Activated T-helper 1 cell treated with anti-CD3 and anti-CD28 coated beads, Interleukin-2, amount 50 U/mL, for 16 hours (primary cell): ENCODE measurements at places on chromosomes 7 and 10.

GRCh38 chr10:75994357-75995040 lies 563.1 kb downstream of the LRMDA start:
- no peak for DNase-seq

DNA sequence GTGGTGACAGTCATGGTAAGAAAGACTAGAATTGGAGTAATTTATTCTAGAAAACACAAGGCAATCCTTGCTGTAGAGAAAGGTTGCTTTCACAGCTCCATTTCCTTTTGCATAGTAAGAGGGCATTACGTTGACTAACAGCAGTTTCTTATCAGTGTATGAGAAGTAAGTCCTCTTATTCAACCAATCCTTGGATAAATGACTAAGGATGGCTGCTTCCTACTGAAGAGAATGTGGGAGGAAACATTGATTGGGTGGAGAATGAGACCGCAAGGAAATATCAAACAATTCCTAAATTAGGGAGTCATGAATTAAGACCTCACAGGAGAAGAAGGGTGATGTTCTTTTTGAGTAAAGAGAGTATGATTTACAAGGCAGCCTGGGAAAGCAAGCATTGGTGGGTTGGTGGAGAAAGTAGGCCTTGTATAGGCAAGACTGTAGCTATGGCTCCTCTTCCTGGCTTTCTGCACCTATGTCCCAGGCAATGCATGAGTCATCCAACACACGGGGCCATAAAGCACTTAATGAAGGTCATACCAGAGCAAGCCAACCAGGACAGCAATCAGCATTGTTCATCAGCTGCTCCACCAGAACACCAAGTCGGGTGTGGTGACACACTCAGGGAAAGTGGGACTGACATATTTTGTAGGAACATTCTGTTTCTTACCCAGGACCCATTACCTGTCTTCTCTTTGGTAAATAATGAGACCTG lies 5.6 kb downstream of the MGAM start:
- DNase-seq = no peak

DNA sequence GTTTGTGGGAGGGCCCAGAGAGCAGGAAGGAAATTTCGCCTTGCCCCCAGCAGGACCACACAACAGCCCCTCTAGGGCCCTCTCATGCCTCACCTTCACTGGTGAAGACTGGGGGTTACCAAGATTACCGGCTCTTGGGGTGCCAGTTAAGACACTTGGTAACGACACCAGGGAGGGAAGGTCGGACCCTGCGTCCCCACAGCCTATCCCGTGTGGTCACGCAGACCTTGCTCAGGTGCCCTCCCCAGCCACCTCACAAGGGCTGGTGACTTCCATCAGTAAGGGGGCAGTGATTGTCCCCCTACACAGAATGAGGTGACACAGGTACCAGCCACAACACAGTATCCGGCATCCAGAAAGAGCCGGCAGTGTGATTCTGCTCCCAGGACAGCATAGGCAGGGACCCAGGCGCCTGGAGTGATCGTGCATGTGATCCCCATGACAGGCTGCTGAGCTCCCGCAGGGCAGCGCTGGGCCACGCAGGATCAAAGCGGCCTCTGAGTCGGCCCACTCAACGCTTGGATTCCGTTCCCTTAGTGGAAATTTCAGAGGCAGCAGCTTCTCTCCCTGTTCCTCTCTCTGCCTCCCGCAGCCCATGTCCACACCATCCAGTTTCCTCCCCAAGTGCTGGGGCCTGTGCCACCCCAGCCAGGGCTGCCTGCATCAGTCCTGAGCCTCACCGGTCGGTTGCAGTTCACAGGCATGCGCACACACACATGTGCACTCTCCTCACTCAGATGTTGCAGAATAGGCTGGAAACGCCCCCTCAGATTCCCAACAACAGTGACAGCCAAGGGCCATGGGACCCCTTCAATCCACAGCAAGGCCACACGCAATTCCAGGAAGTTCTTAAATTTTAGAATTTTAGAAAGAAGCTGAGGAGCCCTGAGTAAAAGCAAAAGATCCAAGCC lies 35.8 kb downstream of the CAMK2B start:
- DNase-seq = no peak

DNA sequence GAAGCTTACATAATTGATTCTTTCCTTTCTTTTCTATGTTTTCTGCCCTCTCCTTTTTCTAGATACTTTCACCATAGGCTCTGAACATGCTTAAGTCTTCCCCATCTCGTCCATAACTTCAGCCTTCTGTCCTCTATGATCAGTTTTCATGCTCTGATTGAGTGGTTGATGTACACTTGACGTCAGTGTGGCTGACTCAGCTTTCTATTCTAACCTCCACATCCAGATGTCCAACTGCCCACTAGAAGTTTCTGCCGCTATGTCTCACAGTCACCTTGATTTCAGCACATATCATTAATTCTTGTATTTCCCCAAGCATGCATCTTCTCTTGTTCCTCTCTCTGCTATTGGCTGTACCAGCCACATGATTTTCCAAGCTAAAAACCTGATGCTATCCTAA lies 15.0 kb downstream of the CDK14 start:
- no peak for DNase-seq

DNA sequence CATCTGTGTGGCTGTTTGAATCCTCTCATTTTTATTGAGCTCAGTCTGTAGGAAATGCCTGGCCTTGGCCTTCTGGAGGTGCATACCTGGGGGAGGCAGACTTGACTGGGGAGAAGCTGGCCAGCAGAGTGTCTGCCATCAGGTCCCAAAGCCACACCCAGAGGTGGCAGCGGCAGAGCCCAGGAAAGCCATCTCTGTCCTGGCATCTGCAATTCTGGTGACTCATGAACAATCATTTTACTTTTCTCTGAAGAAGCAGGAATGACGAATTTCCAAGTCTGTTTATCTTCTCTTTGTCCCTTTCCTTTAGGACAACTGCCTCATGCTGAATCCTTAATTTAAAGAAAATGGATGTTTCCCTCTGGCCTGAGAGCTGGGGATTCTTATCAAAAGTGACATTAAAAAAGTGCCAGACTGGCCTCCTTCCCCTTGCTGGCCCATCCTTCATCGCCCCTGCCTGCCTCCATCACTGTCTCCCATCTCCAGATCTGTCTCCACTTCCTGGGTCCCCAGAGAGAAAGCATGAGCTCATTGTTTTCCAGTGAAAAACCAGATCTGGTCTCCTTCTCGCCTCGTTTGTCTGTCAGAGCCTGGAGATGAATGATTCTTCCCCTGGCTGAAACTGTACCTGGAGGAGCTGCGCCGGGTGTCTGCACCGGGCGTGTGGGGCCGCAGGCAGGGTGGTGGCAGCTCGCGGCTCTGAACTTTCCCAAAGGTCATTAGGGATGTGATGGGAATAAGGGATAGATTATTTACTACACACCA lies 124.5 kb downstream of the TMEM178B start:
- DNase-seq = no peak

DNA sequence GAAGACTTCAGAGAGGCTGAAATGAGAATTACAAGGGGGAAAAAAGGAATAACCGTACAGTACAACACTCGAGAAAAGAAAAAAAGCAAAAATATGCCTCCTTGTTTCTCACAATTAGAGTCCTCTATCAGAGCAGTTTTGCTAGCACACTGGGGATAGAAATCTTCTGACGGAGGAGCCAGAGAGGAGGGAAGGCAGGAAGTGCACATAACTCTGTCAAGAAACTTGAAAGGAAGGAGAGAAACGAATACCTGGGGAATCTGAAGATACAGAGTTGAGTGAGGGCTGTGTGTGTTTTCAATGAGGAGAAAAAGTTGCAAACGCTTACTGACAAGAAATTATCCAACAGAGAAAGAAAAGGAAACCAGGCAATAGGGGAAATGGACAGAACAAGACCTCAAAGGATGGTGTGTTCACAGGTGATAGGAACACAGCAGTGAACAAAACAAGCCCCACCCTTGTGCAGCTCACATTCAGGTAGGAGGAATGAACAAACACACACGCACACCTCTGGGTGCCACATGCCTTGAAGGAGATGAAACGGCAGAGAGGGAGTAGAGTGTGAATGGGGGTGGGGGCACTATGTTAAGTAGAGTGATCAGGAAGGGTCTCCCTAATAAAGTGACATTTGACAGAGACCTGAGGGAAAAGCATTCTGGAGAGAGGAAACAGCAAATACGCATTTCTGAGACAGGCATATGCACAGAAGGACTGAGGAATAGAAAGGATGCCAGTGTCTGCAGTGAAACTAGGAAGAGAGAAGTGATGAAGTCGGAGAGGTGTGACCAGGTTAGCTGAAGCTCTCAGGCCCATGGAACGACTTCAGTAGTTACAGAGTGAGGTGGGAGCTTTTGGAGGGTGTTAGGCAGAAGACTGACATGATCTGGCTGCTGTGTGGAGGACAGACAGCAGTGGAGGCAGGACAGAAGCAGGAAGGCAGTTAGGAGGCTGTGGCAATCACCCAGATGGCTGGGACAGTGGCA lies 46.7 kb upstream of the SPOCK2 start:
- DNase-seq = no peak

GRCh38 chr10:64096941-64097340 lies 575.7 kb downstream of the REEP3 start:
- no peak for DNase-seq

DNA sequence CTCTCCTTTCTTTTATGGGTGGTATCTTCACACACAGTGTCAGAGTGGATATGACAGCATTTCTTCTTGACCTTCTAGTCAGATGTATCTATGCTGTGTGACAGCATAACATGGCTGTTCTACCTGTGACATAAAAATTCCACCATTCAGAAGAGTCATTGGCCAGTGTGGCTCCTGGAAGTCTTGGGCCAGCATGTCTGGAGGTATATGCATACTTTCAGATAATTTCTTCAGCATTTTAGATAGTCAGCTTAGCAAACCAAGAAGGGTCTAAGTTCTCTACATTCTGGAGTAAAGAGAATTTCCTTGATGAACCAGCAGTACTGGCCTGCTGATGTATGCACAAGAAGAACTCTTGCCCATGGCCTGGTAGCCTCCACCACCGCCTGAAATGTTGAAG lies 179.3 kb downstream of the BMPER start:
- DNase-seq = no peak

- no peak for DNase-seq
Measured at GRCh38 chr7:2152646-2153045, 80.1 kb downstream of the MAD1L1 start.

DNA sequence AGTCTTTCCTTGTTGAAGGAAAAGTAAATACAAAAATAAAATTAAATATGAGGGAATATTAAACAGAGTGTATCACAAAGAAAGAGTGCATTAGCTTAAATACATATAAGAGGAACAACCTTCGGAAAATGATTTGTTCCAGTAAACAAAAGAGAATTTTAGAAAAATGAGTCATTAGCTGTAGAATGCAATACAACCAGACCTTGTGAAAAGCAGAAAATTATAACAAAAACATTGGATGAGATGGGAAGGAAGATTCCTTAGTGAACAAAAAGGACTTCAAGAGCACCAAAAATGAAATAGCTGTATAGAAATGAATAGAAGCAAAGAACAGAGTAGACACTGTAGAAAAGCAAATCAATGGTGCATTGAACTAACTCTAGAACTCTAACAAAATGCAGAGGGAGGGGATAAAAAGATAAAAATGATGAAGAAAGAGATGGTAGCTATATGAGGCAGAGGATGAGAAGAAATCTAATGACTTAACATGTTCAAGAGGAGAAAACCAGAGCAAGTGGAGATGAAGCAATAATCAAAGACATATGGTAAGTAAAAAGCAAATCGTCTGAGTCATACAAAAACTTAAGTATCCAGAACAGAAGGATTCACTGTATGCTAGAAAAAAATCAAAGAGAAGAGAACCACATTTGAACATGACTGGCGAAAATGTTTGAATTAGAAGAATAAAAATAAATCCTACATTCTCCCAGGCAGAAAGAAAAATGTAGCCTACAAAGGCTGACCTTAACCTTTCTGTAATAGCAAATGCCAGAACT lies 190.5 kb downstream of the TMEM26 start:
- DNase-seq = no peak

GRCh38 chr7:19397911-19398310 lies 252.7 kb upstream of the FERD3L start:
- no peak for DNase-seq

GRCh38 chr7:38025815-38026214 lies 105.4 kb downstream of the EPDR1 start:
- DNase-seq = no peak

- DNase-seq = no peak
Measured at GRCh38 chr7:133819695-133820094, 307.4 kb upstream of the LRGUK start.
